Sigmoid colon (tissue), 7 donors: ENCODE measurements at places on chromosomes 7 and 10. TPM values are rescaled to one million over a fixed set of nuclear protein-coding genes. Genes with fewer than 3 reads are reported as not detected.
A peak's percentile ranks its signal among the peaks of the same experiment; 100 is the strongest.

GRCh38 chr7:152076324-152076821 lies 50.9 kb downstream of the GALNT11 start:
- no peak overlapping the region for H3K27ac ChIP-seq
- no peaks in the 10 kb centered on the region for H3K4me1 ChIP-seq
- H3K4me3 ChIP-seq = no peak overlapping the region
- no peaks in the 10 kb centered on the region for H3K36me3 ChIP-seq
- DNase-seq = no peak

GRCh38 chr10:35135861-35136260 lies 9.2 kb downstream of the CREM start:
- H3K27me3 ChIP-seq = no peaks in the 10 kb centered on the region
- no peaks in the 10 kb centered on the region for H3K36me3 ChIP-seq
- no peak overlapping the region for H3K4me3 ChIP-seq
- H3K4me1 ChIP-seq = no peaks in the 10 kb centered on the region
- no peak for DNase-seq

- no peaks in the 10 kb centered on the region for H3K4me1 ChIP-seq
- no peak overlapping the region for H3K4me3 ChIP-seq
Observed at GRCh38 chr7:81285142-81285871, 366.5 kb upstream of the SEMA3C start.

DNA sequence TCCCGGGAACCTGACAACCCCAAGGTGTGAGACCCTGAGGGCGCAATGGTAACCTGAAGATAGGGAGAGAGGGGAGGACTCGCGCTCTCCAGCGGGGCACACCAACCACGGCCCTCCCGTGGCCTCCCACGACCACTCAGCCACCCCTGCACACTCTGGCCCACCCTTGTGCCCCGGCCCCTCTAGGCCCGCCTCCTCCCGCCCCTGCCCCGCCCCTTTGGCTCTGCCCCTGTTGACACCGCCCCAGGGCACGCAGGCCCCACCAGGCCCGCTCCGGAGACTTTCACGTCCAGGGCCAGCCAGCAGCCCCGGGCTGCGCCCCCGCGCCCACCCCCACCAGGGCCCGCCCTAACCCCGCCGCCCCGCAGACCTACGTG lies 10.9 kb downstream of the ATG9B start:
- DNase-seq = no peak
- H3K36me3 ChIP-seq = no peaks in the 10 kb centered on the region
- H3K4me1 ChIP-seq = peaks cover 33% of the 10 kb centered on the region
- H3K27ac ChIP-seq = no peak overlapping the region
- H3K4me3 ChIP-seq = no peak overlapping the region

GRCh38 chr7:80432166-80432565 lies 79.7 kb downstream of the GNAT3 start:
- H3K27me3 ChIP-seq = no peaks in the 10 kb centered on the region
- H3K27ac ChIP-seq = no peak overlapping the region
- no peak for DNase-seq
- H3K36me3 ChIP-seq = no peaks in the 10 kb centered on the region

- no peaks in the 10 kb centered on the region for H3K4me1 ChIP-seq
- no peaks in the 10 kb centered on the region for H3K27me3 ChIP-seq
- no peak overlapping the region for H3K4me3 ChIP-seq
- no peaks in the 10 kb centered on the region for H3K36me3 ChIP-seq
- H3K27ac ChIP-seq = no peak overlapping the region
- no peak for DNase-seq
Observed at GRCh38 chr10:100020886-100021253, 11.1 kb upstream of the DNMBP start.

GRCh38 chr7:142496545-142496991 lies 238.7 kb upstream of the PRSS58 start:
- no peaks in the 10 kb centered on the region for H3K36me3 ChIP-seq
- no peak for DNase-seq
- no peaks in the 10 kb centered on the region for H3K4me1 ChIP-seq
- no peaks in the 10 kb centered on the region for H3K27me3 ChIP-seq

DNA sequence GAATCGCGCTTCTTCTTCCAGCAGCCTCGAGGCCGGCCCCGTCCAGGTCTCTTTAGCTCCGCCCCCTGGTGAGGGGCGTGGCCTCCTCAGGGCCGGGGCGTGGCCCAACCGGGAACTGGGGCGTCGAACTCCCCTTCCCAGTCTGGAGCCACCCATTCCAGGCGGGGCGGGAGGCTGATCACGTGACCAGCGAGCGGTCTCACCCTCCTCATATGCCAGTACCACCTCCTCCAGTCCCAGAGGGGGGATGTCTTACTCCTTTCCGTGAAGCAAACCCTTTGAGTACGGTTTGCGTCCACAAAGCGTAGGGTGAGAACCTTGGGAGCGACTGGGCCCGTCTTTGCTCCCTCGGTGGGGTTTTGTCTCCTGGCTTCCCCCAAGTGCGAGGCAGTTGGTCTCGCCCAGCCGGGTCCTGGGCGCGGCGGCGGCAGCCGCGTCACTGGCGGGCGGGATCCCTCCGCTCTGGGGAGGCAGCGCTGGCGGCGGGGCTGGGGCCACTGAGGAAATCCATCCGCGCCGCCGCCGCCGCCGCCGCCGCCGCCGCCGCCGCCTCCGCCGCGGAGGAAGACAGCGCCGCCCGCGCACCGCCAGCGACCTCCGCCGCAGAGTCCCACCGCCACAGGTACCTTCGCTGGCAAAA lies at the start of gene GNB2:
GNB2 (plus strand) TSS at position 439 of the 640 bp plus-strand sequence. CDS start 2,526 bp downstream, outside the sequence.
- no peaks in the 10 kb centered on the region for H3K27me3 ChIP-seq
- DNase-seq = peak; percentile 100
- peak within 1 kb of the TSS; percentile 99 for H3K4me3 ChIP-seq
- peaks cover 22% of the 10 kb centered on the region for H3K36me3 ChIP-seq
- H3K27ac ChIP-seq = peak within 1 kb of the TSS; percentile 99
- peaks cover 12% of the 10 kb centered on the region for H3K4me1 ChIP-seq

- no peak overlapping the region for H3K27ac ChIP-seq
- H3K4me3 ChIP-seq = no peak overlapping the region
- H3K27me3 ChIP-seq = no peaks in the 10 kb centered on the region
- no peaks in the 10 kb centered on the region for H3K36me3 ChIP-seq
- no peak for DNase-seq
Observed at GRCh38 chr7:142300689-142301088, 42.8 kb upstream of the PRSS58 start.

DNA sequence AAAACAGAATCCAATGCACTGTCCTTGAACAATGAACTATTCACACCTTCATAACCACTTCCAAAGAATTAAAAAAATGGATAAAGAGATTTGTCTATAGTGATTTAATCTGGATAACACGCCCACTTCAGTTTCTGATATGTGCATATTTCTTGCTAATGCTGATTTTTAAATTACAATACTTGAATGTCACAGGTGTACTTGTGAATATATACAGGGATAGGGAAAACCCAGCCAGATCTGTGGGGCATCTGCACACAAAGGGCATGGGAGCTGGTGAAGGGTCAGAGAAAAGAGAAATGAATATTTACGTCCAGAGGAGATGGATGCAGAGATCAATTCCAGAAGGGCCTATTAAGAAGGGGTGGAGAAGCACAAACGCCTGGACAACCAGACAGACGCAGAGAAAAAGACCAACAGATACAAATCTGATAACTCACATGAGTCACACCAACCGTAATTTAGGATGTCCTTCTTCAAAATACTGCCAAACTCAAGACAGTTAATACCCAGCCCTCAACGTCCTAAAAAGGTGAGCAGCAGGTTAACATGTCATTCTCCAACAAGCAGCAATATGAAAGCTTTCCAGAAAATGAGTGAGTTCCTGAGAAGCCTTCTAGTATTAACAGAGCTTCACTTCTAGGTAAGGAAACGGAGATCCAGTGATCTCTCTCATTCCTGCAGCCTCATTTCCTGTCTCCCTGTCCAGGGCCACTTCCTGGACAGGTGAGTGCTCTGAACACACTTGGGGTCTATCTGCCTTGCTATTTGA lies 41.9 kb downstream of the PIP4K2A start:
- no peak for DNase-seq
- no peaks in the 10 kb centered on the region for H3K36me3 ChIP-seq
- peaks cover 6% of the 10 kb centered on the region for H3K4me1 ChIP-seq
- no peaks in the 10 kb centered on the region for H3K27me3 ChIP-seq

DNA sequence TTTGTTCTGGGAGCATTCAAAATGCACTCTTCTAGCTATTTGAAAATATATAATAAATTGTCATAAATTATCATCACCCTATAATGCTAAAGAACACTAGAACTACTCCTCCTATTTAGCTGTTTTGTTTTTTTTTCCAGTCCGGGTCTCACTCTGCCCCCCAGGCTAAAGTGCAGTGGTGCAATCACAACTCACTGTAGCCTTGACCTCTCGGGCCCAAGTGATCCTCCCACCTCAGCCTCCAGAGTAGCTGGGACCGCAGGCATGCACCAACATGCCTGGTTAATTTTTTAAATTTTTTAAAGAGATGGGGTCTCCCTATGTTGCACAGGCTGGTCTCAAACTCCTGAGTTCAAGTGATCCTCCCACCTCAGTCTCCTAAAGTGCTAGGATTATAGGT lies 41.1 kb upstream of the MTPAP start:
- no peak overlapping the region for H3K4me3 ChIP-seq
- no peaks in the 10 kb centered on the region for H3K36me3 ChIP-seq
- H3K27me3 ChIP-seq = no peaks in the 10 kb centered on the region

DNA sequence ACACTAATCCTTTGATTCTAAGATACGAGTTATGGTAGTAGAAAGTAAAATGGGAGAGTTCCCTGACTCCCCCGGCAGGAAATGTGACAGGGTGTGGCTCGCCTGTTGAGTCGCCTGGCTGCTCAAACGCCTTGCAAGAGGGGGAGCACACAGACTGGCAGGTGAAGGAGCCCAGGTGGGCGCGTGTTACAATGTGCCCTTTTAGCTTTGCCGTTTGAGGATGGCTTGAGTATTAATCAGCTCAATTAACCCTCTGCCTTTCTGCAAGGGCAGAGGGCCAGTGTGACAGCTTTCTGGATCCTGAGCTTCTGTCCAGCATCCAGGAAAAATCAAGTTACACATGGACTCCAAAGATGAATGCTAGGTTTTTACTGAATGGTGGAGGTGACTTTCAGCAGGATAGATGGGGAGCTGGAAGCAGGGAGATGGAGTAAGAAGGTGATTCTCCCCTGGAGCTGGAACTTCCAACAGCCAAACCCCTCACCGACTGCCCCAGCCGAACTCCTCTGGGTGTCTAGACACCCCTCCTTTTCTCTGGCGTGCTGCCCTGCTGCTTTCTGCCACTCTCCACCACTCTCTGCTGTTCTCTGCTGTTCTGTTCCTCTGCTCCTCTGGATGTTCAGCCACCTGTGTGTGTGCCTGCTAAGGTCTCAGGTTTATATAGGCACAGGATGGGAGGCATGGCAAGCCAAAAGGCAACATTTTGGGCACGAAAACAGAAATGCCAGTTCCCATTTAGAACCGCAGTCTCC lies 548.8 kb upstream of the KCND2 start:
- no peaks in the 10 kb centered on the region for H3K36me3 ChIP-seq
- DNase-seq = no peak
- no peak overlapping the region for H3K27ac ChIP-seq
- H3K4me1 ChIP-seq = no peaks in the 10 kb centered on the region
- H3K27me3 ChIP-seq = no peaks in the 10 kb centered on the region

DNA sequence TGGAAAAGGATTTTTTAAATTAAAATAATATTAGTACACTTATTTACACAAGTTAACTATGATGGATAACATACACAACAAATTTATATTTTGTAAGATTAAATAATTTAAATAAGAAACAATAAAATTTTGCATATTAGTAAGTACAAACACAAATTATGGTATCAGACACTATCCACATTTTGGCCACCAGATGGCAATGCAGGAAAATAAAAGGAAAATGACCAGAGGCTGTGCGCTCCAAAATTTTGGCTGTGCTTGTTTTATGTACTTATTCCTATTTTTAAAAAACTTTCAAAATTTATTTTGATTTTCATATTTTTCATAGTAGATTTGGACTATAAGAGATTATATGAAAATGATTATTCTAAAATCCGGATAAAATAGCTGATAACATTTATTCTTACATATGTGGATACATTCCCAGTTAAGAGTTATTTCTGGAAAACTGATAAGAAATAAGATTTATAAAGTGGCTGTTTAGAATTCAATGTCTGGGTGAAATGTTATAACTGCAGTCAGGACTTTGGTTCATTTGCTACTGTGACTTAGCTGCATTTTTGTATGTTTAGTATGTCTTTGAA lies 274.7 kb upstream of the HGF start:
- no peaks in the 10 kb centered on the region for H3K36me3 ChIP-seq
- H3K4me1 ChIP-seq = no peaks in the 10 kb centered on the region
- H3K4me3 ChIP-seq = no peak overlapping the region
- no peak overlapping the region for H3K27ac ChIP-seq
- no peak for DNase-seq

GRCh38 chr10:131654471-131655087 lies 246.2 kb upstream of the PPP2R2D start:
- H3K27me3 ChIP-seq = no peaks in the 10 kb centered on the region
- no peak overlapping the region for H3K27ac ChIP-seq
- no peaks in the 10 kb centered on the region for H3K4me1 ChIP-seq
- H3K4me3 ChIP-seq = no peak overlapping the region

The ANKRD2 gene
- not detected for polyA plus RNA-seq

The FZD8 gene
- 1.2 TPM for polyA plus RNA-seq

The STOX1 gene
- polyA plus RNA-seq = 0.92 TPM

The ZCCHC24 gene
- 31.2 TPM for polyA plus RNA-seq

The RPEL1 gene
- not detected for polyA plus RNA-seq

The ANKRD1 gene
- 8.4 TPM for polyA plus RNA-seq

The UNCX gene
- polyA plus RNA-seq = not detected

The CCDC172 gene
- not detected for polyA plus RNA-seq
